ENCODE measurements at places on chromosomes 16 and 17. TPM values are rescaled to one million over a fixed set of nuclear protein-coding genes. Genes with fewer than 3 reads are reported as not detected.

The TUBB3 gene
- not detected for total RNA-seq

DNA sequence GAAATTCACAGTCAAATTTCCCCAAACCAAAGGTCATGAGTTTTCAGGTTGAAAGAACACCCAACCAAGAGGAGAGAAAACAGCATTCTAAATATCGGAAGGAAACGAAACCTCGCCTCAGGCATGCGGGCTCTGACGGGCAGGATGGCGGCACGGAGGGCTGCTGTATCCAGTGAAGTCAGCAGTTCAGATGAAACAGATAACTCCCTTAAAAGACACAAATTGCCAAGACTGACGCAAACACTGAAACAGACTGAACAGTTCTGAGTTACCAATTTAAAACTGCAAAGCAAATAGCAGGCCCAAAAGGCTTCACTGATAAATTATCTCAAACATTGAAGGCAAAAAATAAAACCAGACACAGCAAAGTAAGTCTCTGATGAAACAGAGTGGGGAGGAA is 20.6 kb upstream of the CDH15 start:
- no peak for DNase-seq

The RHBDL1 gene
- total RNA-seq, result 0.49 TPM

- DNase-seq, result no peak
These were observed 669.0 kb upstream of the RBFOX1 start for GRCh38 chr16:6663668-6664067.

DNA sequence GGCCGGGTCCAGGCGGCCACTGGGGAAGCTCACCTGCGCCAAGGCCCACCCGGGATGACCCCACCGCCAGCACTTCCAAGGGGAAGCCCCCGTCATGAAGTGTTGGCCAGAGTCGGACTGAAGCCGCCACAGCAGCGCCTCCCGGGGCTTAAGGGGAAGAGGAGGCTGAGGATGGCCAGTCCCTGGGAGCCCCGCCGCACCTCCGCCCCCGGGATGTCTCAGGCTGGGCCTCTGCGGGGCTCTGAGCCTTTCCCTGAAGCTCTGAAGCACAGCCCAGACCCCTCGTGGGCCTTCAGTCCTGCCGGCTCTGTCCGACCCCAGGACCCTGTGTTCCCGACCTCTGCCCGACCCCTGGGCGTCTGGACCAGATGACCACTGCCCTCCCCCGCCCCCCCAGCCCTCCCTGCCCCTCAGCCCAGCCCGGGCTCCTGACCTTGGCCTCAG is 42.8 kb upstream of the ACSF3 start:
- DNase-seq, result no peak

- DNase-seq, result peak; percentile 44
These were observed 27.8 kb upstream of the GHDC start for GRCh38 chr17:42221886-42222745.

The B4GALNT2 gene
- total RNA-seq, result not detected
